ENCODE measurements at places on chromosomes 4 and X.

DNA sequence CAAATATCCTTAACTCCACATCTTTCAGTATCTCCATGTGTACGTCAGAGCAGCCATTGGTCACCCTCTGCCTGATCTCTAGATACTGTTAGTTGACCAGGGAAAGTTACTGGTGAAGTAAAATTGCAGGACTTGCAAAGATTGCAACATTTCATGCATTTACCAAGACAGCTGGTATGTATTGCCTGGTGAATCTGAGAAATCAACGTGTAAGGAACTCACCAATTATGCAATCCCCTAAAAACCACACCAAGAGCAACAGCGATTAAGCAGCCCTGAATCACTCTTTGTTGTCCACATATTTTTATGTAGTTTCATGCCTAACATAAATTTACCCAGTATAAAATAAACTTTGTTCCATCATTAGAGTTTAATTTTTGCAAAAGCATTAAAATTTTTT is 271.2 kb downstream of the NLGN4X start:
- no peak for DNase-seq

DNA sequence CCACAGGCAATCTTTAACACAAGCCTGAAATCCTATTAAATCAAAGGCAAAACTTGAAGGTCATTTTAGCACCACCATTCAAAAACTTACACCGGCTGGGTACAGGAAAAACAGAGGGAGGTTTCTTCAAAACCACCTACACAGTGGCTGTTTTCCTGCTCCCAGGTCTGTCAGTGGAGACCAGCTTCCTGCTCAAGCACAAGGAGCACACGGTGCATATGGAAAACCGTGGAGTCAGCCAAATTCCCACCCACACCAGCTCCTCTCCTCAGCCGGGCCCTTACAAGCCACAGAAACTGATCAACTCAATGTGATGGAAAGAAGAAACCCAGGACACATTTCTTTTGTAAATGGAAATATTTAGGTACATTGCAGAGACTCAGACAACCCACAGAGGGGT is 14.3 kb upstream of the FAM241A start:
- no peak for DNase-seq

GRCh38 chr4:6926681-6927478 is 17.3 kb downstream of the TBC1D14 start:
- no peak for DNase-seq

DNA sequence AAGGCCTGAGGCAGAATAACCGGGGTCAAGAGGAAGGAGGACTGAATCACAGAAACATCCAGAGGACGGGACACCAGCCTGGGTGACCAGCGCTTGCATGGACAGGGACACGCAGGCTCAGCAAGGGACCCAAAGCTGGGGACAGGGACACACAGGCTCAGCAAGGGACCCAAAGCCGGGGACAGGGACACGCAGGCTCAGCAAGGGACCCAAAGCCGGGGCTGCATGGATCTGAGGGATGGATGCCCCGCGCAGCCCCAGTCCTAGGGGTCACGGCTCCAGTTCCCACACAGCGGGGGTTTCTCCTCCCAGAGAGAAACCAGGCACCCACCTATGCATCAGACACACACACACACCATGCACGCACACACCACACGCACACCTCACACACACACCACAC is 32.5 kb downstream of the FAM53A start:
- DNase-seq: no peak

DNA sequence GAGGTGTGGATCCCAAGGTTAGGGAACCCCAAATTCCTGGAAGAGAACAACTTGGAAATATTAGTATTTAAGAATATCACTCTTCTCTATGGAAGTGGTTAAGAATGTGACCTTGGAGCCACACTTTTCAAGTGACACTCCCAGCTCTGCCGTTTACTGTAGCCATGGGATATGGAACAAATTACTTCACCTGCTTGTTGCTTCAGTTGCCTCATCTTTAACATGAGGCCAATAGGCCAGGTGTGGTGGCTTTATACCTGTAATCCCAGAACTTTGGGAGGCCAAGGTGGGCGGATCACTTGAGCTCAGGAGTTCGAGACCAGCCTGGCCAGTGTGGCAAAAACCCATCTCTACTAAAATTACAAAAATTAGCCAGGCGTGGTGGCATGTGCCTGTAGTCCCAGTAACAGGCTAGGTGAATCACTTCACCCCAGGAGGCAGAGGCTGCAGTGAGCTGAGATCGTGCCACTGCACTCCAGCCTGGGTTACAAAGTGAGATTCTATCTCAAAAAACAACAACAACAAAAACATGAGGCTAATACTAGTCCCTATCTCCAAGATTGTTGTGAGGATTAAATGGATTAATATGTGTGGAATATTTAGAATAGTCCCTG is 13.0 kb downstream of the IL13RA1 start:
- DNase-seq: no peak

DNA sequence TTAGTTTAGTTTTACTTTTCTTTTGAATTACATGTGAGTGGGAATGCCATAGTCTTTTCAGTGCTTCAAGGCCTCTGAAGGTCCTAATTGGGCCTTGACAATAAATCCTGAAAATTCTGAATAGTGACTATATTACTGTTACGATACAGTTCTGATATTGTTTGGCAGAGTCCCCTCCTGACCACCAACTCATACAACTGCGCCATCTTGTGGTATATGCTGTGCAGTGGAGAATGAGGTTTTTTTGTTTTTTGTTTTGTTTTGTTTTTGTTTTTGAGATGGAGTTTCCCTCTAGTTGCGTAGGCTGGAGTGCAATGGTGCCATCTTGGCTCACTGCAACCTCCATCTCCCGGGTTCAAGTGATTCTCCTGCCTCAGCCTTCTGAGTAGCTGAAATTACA is 56.6 kb upstream of the CHRDL1 start:
- no peak for DNase-seq

- no peak for DNase-seq
Measured at GRCh38 chrX:2401590-2402360, 99.0 kb downstream of the DHRSX start.

GRCh38 chr4:26051240-26051639 is 137.2 kb downstream of the SMIM20 start:
- no peak for DNase-seq

GRCh38 chrX:135740681-135741149 is 27.3 kb downstream of the CT45A1 start:
- no peak for DNase-seq

- no peak for DNase-seq
Measured at GRCh38 chrX:139026811-139027210, 315.3 kb upstream of the FGF13 start.

DNA sequence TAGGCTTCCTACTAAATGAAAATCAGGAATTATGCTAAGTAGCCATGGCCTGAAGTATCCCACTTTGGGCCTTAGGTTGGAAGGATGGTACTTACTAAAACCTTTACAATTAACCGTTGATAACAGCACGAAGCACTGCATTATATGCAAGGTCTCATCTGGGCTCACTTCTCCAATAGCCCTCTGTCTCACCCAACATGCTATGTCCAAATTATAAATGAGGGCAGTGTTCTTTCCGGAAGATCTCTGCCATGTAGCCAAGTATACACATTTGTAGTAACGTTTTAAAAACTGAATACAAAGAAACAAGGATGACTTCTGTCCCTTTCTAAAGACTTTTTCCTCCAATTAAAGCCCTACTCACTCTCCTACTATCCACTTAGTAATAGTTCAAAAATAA is 51.6 kb downstream of the SCFD2 start:
- DNase-seq: no peak

GRCh38 chrX:121782976-121783375 is 735.6 kb downstream of the GLUD2 start:
- no peak for DNase-seq

DNA sequence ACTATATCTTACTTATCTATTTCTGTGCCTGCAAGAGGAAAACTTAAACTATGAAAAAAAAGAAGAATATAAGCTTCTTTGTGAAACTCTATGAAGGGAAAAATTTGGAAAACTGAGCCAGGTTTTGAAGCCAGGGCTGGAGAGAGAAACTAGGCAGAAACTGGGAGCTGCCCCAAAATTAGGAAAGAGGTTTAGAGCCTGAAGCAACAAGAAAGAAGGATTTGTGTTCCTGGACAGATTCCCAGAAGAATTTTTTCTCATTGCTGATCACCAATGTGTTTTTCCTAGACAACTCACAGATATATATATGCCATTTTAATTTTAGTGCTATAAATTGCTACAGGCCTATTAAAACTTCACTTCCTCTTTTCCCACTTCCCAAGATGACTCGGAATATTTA is 245.0 kb upstream of the GEMIN8 start:
- DNase-seq: no peak

DNA sequence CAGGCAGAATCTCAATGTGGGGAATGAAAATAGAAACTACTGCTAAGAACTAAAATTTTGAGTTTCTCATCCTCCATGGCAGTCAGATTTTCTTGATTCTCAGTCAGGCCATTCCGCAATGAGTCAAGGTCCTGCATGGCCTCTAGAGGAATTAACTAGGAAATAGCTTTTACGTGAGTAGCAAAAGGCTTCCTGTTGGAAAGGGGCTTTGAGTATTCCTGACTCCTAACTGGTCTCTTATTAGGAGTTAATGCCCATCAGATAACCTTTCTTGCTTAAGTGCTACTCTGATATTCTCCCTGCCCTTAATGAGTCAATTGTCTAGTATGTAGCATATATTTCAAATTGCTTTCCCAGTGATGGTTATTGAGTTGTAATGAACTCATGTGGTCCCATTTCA is 65.7 kb upstream of the ARHGAP24 start:
- DNase-seq: no peak

DNA sequence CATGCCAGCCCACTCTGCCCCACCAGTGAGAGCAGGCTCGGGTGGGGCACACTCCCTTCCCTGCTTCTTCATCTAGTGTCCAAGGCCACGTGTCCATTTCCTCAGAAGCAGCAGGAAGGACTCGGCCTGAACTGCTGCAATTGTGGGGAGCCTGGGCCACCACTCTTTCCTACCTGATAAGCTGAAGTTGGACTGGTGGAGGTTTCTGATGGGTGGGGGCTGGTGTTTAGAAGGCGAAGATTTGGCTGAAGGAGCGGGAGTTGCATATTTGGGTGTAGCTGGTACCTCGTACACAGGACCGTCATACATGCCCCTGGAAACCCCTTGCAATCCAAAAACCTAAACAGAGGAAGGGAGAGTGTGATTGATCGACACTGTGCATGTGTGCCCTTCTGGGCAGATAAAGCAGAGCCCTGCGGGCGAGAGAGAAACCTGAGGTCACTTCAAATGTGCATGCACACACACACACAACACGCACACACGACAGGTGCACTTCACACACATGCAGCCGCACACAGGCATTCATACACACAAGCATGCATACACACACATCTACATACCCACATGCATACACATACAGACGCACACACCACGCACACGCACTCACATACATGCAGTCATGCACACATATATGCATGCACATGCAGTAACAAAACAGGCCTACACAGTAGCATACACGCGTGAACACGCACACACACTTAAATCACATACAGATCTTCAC is 67.4 kb downstream of the CRMP1 start:
- DNase-seq: no peak

- no peak for DNase-seq
Measured at GRCh38 chr4:152041295-152041694, 280.5 kb upstream of the GATB start.

DNA sequence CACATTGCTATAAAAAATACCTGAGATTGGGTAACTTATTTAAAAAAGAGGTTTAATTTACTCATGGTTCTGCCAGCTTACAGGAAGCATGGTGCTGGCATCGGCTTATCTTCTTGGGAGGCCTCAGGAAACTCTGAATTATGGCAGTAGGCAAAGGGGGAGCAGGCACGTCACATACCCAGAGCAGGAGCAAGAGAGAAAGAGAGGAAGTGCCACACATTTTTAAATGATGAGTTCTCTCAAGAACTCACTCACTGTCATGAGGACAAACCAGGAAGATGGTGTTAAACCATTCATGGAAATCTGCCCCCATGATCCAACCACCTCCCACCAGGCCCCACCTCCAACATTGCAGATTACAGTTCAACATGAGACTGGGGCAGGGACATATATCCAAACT is 10.0 kb upstream of the AFF1 start:
- no peak for DNase-seq

DNA sequence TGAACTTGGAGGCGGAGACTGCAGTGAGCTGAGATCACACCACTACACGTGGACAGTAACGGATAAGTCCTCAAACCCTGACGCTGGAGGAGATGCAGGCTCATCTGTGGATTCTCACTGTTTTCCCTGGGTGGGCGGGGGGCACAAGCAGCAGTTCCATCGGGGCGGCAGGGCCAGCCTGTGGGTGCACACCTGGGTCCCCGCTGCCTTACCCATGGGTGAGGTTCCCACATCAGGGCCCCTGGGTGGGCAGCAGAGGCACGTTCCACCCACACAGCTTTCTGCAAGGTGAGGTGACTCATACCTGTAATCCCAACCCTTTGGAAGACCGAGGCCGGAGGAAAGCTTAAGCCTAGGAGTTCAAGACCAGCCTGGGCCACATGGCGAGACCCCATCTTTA is 56.6 kb upstream of the MXD4 start:
- no peak for DNase-seq

DNA sequence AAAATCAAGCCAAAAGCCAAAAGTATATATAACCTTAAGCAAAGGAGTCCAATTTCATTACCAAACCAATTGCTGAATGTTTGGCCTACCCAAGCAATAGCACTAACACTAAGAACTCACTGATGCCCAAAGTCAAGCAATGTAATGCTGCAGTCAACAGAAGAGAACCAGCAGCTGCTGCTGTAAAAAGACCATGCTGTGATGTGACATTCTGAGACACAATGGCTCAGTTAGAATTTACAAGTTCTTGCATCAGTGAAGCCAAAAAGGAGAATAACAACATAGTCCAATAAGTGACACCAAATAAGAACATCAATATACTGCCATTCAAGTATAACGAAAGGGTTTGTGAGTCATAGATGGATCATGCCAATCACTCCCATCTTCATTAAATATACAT is 514.0 kb upstream of the DIAPH2 start:
- DNase-seq: no peak

GRCh38 chr4:38664706-38665401 is 855 bp downstream of the KLF3 start:
- no peak for DNase-seq

- no peak for DNase-seq
Measured at GRCh38 chr4:71558248-71558647, 219.4 kb downstream of the SLC4A4 start.

DNA sequence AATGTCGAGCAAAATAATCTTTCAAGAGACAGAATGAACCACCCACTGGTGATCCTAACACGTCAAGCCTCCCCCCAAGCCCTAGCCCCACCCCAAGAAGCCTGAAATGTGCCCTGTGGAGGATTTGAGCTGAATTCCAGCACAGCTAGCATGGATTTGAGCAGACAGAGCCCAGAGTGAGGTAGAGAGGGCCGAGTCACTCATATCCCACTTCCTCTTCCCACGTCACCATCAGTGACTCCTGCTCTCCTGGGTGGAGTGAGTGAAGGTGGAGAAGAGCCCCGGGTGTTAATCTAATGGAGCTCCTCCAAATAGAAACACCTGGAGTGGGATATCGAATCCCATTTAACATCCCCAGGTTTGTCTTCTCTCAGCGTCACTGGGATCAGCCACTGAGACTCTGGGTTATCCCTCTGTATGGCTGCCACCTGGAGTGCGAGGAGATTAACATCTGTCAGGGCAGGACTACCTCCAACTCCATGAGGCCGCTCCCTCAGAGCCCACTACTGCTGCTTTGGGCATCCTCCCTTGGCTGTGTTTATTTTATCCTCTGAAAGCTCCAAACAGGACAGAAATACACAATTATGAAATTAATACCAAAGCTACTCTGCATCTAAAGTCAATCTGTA is 136.6 kb downstream of the NWD2 start:
- DNase-seq: no peak

GRCh38 chrX:134776850-134777370 is 118.6 kb upstream of the PLAC1 start:
- DNase-seq: no peak

- DNase-seq: no peak
Measured at GRCh38 chr4:124640022-124640730, 72.4 kb downstream of the ANKRD50 start.
